ENCODE measurements at places on chromosomes 11 and 22. TPM values are rescaled to one million over a fixed set of nuclear protein-coding genes. Genes with fewer than 3 reads are reported as not detected.

The ZNF70 gene
- 2.0 TPM for total RNA-seq

The DUSP8 gene
- 71.7 TPM for total RNA-seq

The APOBEC3F gene
- 17.6 TPM for total RNA-seq

The MOGAT2 gene
- not detected for total RNA-seq

The PRR5 gene
- total RNA-seq: 44.4 TPM

DNA sequence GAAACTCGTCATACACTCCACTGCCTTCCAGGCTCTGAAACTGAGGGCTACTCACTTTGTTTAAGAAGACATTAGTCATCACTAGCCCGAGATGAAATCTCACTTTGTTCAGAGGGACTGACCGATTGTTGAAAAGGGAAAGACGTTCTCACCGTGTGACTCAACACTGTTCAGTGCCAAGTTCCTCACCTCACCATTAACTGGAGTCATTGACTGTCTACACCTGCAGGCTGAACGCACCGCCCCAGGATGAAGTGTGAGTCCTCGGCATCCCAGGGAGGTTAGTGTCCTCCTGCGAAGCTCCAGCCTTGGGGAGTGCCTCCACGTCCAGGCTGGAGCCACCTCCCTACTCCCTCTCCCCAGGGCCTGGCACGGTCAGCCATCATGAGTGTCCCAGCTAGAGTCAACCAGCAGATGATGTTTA lies 30.4 kb downstream of the FADD start:
- no peak for DNase-seq

DNA sequence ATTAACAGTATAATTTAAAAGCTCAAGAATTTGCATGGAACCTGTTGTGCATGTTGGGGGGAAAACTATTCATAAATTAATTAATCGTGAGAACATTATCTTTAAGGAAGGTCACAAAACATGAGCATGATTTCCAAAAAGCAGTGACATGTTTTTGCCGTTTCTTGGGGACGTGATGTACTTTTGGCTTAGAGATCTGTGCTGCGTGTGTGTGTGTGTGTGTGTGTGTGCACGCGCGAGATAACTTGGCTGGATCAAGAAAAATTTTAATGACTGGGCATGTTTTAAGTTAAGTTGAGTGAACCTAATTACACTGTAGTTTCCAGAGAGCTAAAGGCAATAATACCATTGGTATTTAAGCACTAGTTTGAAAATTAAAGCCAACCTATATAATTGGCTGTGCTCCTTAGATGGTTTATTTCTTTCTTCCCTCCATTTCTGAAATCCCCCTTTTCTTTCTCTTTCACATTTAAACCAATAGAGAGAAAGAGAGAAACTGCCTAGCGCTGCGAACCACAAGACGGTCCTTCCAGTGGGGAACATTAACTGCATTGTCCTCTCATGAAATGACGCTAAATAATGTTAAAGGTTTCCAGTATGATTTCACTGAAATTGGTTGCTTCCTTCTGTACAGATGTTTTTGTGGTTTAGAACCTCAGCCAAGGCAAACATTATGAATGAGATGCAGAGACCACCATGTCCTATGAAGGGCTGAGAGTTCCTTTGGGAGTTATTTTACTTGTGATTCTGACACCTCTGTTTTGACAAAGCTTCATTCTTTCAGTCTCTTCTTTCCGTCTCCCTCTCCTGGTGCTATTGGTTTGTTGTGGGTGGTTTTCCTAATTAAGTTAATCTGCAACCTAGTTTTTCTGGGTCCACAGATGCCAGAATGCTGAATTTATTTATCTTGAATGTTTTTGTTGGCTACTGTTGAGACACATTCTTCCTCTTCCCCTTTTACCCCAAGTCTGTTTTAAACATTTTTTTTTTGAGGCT lies 51.7 kb downstream of the ZBTB16 start:
- no peak for DNase-seq

DNA sequence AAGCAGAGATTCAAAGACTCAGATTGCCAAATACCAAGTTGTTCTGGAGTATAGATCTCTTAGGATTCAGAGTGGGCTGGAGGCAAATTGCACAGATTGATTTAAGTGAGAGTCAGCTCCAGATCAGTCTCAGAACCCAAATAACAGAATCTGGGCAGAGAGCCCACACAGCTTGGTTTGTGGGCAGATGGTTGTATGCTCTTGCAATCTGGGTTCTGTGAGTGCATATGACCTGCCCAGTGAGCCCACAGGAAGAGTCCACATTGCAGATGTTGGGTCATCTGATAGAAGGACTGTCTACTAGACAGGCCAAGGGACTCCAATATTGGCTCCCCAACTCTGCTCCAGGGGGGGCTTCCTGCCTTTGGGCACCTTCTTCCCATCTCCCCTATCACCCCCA lies 65.9 kb downstream of the ADAMTS15 start:
- no peak for DNase-seq

GRCh38 chr11:125114518-125114917 lies 3.1 kb upstream of the TMEM218 start:
- no peak for DNase-seq

Data from CD4-positive, CD25-positive, alpha-beta regulatory T cell (primary cell).